ENCODE measurements at places on chromosomes 11 and 22.

DNA sequence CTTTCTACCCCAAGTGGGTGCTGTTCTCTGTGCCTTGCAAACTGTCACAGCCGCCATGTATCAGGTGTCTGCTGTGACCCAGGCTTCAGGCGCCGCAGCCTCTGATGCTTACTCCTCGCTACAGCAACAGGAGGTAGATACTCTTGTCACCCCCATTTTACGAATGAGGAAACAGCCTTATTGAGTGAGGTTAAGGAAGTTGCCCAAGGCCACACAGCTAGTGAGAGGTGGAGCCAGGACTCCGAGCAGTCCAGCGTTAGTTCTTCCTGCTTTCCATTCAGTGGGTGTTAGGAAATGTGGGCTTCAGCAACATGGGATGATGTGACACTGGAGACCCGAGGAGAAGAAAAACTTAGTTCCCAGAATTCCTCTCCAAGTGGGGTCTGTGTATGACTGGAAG lies 14.3 kb downstream of the RNF215 start:
- DNase-seq: no peak

GRCh38 chr22:25172153-25172552 lies 27.5 kb upstream of the CRYBB3 start:
- peak; percentile 21 for DNase-seq

GRCh38 chr11:2210366-2211112 lies 38.9 kb upstream of the TH start:
- DNase-seq: no peak

DNA sequence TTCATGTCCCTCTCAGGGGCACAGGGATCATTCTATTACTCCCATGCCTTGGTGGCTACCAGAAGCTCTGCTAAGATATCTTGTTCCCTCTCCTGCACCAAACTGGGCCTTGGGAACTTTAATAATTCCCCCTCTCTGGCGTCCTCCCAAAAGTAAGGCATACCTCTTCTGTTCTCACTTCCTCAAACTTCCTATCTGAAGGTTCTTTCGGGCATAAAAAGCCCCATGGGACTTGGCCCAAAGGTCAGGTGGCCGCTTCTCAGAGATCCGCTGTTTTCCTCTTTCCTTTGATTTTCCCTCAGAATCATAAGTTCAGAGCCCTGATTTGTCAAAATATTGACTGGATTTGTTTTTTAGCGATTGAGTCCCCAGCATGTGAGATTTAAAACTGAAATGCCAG lies 13.0 kb downstream of the POLD3 start:
- no peak for DNase-seq

DNA sequence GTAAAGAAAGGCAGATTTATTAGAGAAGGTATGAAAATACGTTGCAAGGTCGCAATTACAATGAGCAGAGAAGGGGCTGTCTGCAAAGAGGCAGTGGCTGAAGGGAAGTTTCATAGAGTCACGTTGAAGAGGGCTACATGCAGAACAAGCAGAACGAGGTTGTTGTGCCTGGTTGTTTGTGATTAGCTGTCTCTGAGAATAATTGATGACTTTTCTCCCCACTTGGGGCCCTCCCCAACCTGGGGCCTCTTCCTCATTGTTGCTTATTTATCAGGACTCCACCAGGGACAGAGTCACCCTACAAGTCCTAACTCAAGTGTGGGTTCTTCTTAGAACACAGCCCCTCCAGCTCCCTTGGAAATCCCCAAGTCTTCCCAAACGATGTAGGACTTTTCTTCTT lies 29.1 kb downstream of the CSF2RB start:
- no peak for DNase-seq

- no peak for DNase-seq
Measured at GRCh38 chr11:88596786-88597185, 259.2 kb upstream of the CTSC start.

GRCh38 chr11:132691848-132692550 lies 840.3 kb downstream of the OPCML start:
- no peak for DNase-seq

- no peak for DNase-seq
Measured at GRCh38 chr22:37591823-37592404, 12.0 kb upstream of the LGALS2 start.

DNA sequence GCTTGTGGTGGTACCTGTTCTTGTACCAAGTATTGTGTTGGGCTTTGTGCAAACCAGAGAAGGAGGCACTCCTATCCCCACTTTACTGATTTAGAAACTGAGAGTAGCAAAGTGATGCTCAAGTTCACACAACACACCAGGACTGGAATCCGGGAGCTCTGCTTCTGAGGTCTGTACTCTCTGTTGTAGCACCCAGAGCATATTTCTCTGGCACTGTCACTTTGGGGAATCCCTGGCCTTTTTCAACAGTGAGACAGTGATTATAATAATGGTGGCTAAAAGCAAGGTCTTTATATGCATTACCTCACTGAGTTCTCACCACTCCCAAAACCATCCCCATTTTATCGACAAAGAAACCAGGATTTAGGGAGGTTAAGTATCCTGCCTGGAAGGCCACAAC lies 362.4 kb downstream of the TENM4 start:
- DNase-seq: no peak

DNA sequence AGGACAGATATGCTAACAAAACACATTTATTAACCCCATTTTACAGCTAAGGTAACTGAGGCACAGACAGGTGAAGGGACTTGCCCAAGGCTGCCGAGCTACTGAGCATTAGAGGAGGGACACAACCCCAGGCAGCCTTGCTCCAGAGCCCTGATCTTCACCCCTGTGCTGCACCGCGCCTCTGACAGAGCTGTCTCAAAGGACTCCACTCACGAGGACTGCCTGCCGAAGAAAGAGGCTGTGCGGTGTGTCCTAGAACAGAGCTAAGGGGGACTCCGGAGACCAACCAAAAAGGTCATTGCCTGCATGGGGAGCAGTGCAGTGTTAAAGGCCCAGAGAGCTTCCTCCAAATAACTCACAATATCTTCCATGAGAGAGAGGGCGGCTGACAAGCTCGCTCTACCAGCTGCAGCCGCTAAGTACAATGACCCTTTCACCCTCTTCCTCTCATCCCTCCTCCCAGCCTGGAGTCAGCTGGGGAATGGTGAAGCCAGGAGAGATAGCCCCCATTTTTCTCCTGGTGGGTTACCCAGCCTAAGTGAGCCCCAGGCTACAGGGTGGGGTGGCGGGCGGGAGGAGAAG lies 119.2 kb downstream of the DSCAML1 start:
- no peak for DNase-seq

- DNase-seq: no peak
Measured at GRCh38 chr22:35192129-35192918, 65.0 kb upstream of the HMGXB4 start.

- DNase-seq: no peak
Measured at GRCh38 chr11:39786682-39787081, 1672.8 kb downstream of the LRRC4C start.

DNA sequence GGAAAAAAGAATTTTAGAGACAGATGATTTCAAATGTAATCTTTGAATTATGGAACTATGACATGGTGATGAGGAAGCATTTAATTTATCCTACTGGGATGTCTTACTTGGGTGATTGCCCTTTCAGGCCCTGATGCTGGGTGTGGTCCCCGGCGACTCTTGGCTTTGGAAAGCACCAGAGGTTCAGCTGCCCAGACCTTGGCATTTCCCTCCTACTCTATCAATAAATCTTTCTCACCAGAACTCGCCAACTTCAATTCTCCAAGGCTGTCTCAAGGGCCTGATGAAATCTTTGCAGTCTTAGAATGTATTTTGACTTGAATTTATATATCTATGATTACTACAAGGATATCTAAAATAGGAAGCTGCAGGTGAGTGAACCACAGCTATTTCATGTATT lies 18.5 kb upstream of the OR4D5 start:
- no peak for DNase-seq

DNA sequence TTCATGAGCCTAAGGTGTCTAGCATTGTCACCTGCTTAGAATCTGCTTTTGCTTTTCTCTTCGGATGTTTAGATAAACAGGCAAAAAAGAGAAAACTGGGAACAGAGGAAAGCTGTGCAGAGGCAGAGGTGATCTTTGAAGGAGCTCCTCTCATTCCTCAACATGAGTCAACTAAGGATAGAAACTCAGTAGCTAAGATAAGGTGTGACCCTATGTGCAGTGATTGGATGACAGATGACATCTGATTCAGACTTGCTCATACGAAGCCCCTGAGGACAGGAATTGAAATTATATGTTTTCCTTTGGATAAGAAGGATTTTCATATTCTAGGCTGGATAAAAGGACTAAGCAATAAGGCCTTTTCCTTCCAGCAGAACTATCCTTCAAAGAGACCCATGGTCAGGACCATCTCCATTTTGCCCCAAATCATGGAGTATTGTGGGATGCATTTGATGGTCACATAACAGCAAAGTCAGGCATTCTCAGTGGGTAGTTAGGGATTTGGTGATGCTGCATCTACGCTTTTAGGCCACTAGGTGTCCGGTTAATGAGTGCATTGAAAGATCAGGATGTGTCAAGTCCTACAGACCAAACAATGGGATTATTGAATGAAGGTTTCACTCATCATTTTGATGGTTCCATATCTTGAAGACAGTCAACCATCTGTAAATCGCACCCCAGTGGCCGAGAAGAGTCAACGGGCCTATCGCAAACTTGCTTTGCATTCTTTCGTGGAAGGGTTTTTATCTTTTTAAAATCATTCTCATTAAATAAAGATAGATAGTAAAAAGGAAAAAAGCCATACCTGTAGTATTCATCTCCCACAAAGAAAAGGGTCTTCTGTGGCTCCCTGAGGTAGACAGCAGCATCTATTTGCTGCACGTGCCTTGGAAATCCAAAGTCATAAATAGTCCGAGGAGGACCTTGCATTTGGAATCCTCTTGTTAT lies 32.2 kb downstream of the MMP20 start:
- no peak for DNase-seq

DNA sequence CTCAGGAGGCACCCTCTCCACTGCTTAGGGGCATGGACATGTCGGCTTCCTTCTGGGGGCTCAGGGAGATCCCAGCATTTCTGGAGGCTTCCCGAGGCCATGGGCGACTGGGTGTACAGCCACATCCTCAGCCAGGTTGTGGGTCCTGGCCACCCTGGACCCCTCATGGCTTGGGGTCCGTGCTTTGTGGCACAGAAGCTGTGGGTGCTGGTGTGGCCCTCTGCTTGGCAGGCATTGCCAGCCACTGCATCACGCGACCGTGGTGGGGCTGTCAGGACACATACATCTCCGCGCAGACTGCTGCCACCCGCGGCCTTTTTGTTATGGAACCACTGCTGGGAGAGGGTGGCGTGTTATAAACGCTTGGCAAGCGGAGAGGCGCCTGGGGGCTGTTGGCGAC lies 1174.9 kb downstream of the BRD1 start:
- DNase-seq: no peak

GRCh38 chr11:57633394-57634070 lies 16.2 kb downstream of the YPEL4 start:
- no peak for DNase-seq

GRCh38 chr22:24141586-24141985 lies 39.7 kb upstream of the SUSD2 start:
- DNase-seq: no peak

DNA sequence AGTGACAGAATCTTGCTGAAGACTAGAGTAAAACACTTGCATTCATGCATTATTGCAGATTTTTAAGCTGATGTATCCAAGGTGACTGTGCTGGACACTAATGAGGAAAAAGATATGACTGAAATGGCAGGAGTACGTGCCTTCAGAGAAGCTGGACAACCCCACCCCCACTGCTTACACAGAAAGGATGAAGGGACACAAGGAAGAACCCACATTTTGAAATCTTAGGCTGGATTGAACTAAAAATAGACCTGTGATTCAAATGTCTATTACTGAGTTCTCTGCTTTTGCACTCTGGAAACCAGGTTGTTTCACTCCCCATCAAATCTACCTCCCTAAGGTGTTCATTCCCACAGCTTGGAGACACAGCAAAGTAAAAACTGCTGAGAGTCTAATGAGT lies 117.1 kb downstream of the KCNC1 start:
- DNase-seq: no peak

- no peak for DNase-seq
Measured at GRCh38 chr11:1156506-1157340, 1.0 kb upstream of the MUC5AC start.

DNA sequence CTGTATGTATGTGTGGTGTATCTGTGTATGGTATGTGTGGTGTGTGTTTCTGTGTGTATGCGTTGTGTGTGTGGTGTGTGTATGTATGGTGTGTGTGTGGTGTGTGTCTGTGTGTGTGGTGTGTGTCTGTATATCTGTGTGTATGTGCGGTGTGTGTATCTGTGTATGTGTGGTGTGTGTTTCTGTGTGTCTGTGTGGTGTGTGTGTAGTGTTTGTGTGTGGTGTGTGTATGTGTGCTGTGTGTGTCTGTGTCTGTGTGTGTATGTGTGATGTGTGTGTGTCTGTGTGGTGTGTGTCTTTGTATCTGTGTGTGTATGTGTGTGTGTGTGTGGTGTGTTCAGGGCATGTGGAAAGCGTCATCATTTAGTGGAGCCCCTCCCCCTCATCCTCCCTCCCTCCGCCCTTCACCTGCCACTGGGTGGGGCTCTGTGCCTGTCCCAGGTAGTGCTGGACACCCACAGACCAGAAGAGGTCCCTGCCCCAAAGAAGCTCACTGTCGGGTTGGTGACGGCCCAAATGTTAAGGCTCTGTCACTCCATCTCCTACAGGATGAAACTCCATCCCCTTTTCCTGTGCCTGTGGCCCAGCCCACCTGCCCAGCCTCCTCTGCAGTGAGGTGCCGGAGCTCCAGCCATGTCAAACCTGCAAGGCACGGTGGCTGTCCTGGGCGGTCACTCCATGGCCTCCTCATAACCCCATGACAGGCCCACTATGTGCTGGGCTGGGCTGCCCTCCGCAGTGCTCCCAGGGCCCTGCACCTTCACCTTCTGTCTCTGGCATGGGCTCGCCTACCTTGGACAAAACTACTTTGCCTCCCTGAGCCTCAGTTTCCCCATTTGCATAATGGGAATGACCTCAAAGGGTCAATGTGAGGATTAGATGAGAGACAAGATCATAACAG lies 23.4 kb upstream of the SHISAL1 start:
- DNase-seq: no peak

DNA sequence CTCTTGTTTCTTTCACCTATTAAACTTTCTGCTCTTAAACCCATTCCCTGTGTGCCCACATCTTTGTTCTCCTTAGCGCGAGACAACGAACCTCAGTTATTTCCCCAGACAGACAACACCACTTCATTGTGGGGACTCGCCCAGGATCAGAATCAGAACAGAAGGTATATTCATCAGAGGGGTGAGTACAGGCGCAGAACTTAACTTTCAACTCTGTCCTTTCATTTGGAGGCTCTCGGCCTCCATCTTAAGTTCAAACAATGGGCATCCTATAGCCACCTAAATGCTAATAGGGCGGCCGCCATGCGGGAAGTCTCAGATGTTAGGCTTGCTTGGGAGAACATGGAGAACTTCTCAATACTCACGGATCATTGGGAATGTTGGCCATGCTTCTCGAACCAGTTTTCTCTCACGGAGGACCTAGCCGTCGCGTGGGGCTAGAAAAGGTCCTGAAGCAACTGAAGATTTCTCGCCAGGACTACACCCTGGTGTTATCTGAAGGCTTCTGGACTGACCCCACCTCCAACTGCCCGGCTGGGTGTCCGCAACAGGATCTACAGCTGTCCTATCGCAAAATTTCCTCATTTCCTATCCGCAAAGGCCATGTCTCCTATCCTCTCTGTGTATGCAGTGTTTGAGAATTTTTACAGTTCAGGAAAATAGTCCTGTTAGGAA lies 13.4 kb upstream of the HYLS1 start:
- DNase-seq: no peak

GRCh38 chr11:41461057-41461681 lies 1.7 kb upstream of the LRRC4C start:
- DNase-seq: no peak

- no peak for DNase-seq
Measured at GRCh38 chr11:75718419-75719339, 1.0 kb downstream of the MOGAT2 start.

Measured in activated T-cell treated with anti-CD3 and anti-CD28 coated beads, Interleukin-2, amount 50 U/mL, for 4 hours (primary cell).